Anterior cingulate cortex (tissue), 58 donors: ENCODE measurements at places on chromosomes 3 and 15.

DNA sequence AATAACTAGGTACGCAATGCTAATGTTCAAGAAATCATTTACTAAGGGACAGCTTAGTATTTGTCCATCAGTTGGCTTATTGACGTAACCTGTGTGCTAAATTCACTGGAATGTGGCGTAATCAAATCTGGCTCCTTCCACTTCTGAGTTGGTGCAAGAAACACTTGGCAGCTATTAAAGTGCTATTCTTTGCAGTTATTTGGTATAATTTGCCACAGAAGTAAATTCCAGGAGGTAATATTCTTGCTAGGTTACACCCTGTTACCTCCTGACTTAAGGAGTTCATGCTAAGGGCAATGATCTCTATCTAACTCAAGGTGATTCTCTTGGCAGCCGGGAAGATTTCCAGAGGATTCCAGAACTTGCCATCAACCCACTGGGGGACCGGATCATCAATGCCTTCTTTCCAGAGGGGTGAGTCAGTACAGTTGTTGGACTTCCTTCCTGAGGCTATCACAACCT is 25.5 kb downstream of the CHP1 start:
- DNase-seq: no peak

DNA sequence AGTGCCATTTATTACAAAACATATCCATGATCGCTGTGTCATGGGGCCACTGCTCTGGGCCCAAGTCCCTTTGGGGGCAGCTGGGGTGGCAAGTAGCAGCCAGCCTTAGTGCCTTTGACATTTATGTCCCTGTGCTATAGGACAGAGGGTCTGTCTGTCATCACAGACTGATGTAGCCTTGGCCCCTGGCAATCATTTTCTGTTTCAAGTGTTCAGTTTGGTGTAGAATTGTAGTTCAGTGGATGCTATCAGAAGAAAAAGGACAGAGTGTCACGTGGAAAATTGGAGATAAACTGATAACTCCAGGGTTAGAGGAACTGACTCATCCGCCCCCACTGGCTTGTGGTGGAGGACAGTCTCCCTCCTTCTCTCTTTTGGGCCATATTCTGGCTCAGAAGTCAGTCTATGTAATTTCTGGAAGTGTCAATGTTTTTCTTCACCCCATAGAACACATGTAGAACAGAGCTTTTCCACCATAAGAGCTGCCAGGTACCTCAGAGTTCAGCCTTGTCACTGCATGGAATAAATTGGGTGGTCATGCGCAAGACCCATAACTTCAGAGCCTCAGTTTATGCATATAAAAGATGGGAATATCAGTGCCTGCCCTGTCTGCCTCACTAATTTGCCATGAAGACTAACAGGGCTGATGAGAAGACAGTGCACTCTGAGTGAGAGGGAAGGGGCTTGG is 4.5 kb upstream of the MRPS22 start:
- no peak for DNase-seq

- no peak for DNase-seq
Measured at GRCh38 chr15:91992945-91993344, 139.4 kb downstream of the SLCO3A1 start.

DNA sequence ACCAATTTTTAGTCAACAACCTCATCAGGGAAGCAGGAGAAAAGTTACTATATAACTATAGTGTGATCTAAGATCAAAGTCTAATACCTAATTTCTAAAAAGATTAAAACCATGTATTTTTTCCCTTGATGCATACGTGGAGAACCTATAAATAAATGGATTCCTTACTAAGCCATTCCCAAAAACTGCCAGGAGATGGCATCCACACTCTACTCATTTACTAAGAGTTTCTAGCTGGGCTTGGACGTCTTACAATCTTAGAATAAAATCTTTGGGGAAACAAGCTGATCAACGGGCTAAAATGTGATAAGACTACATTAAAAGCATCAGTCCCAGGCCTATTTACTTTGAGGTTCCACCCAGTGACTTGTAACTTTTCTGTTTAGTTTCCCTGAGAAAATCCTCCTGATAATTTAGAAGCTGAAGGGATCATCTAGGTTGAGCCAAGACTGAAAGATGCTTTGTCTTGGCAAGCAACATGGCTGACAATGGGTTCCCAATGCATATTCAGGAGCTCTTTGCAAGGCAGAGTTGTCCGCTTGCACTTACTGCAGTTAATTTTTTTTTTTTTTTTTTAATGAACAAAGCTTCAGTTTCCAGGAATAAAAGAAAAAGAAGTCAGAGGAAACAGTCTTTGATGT is 85.5 kb upstream of the FGF12 start:
- DNase-seq: no peak

GRCh38 chr3:852033-852432 is 240.8 kb upstream of the CNTN6 start:
- DNase-seq: no peak

DNA sequence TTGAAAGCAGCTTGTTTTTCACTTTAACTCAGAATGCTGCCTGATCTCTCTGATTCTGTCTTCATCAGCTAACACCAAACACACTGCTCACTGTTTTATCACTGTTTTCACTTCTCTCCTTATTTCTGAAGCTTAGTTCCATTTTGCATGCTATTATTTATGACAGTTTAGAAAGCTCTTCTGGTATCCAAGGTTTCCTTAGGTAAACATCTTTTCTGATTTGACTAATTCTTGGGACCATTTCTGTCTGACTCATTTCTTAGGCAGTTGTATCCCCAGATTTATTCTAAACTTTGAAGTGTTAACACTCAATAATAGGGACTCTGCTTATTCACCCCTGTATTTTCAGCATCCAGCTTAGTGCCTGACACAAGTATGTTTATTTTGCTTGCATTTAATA is 167.7 kb downstream of the BCHE start:
- DNase-seq: no peak

GRCh38 chr3:150410311-150411105 is 2.4 kb downstream of the TSC22D2 start:
- DNase-seq: no peak

DNA sequence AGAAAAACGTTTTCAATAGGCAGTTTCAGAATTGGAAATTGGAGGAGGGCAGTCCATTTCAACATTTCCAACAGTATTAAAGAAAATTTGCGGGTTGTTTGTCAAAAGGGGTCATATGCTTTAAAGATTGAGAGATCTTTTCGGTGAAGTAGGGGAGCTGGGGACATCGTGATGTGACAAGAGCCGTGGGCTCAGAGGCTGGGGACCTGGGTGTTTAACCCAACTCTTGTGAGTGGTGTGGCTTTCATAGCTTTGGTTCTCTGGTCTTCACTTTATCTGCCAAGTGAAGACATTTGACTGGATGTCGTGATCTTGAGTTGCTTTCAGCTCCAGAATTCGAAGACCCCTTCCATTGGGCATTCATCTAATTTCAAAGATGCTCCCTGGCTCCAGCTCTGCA is 133.2 kb downstream of the PGPEP1L start:
- DNase-seq: no peak

GRCh38 chr3:100891033-100891432 is 102.2 kb downstream of the ABI3BP start:
- no peak for DNase-seq

DNA sequence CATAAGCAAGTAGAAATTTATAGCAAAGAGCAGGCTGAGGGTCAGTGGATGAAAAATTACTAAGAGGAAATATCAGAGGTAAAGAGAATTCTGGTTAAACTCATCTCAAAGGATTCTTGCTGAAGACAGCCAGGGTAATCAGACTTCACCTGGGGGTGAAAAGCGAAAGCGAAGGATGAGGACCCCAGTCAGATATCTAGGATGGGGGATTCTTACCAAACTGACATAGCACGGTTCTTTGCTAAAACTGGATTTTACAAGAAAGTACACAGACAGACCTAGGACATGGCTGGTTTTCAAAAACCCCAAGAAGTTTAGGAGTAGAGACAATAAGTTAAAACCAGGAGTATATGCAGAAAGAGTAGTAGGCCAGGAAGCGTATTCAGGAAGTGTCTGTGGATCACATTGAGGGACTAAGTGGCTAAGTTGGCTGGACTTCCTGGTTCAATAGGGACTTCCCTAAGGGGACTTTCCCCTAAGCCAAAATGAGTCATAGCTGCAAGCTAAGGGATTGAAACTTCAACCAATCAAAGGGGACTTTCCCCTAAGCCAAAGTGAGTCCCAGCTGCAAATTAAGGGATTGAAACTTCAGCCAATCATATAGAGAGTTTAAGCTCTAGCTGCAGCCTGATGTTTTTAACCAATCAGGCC is 2.4 kb upstream of the CFAP91 start:
- DNase-seq: no peak

GRCh38 chr3:86991482-86991815 is 500 bp upstream of the VGLL3 start:
- no peak for DNase-seq

DNA sequence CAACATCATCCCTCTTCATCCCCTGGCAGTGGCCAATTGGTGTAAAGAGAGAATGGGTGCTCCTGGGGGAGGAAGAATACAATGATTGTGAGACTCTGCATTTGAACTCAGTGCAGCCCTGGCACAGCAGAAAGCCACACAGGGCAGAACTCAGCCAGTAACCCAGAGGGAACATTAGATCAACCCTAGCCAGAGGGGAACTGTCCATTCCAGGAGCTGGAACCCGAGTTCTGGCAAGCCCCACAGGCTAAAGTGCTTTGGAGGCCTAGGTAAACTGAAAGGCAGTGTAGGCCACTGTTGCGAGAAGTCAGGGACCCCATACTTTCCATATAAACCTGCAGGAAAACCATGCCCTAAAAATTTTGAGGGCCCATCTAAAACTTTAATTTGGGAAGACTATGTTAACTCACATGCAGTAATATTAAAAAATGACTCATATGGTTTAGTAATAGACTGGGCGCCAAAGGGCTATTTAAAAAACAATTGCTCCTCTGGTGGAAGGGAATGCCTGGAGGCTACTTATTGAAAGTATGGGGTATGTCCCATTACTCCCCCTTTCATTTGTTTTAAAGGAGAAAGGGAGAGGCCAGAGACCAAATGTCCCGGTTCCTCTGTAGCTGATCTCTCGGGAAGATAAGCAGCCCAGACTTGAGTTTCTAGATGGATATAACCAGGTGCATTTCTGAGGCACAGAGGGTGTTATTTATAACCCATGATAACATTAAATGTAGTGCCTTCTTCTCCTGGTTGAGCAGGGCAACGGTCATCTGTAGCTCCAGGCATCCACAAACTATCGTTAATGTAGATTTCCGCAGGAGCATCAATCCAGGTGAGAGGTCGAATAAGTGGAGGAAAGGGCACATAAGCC is 5.8 kb upstream of the RAD51 start:
- DNase-seq: no peak

DNA sequence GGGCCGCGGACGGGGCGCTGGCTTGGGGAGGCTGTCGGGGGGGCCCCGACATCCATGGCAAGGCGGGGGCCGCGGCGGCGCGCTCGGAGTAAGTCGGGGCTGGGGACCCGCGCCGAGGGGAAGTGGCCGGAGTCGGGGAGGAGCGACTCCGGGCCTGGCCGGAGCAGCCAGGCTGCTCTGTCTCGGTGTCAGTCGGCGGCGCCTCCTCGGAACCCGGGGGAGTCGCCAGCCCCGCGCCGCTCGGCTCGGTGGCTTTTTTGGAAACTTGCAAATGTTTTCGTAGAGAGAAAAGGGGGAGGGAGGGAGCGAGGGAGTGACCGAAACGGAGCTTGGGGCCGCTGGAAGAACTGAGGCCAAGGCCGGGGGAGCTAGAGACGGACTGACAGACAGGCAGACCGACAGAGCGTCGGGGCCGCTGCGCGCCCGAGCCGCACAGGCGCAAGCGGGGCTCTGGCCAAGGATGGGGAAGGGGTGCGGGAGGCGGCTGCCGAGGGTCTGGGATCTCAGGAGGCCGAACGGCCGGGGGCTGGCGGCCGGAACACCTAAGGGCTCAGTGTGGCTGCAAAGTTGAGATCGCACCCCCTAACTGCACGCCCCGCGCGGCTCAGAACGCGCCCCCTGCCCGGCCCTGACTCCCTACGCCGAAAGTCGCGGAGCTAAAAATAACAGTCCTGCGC is 5.0 kb downstream of the PTH1R start:
- DNase-seq: no peak

DNA sequence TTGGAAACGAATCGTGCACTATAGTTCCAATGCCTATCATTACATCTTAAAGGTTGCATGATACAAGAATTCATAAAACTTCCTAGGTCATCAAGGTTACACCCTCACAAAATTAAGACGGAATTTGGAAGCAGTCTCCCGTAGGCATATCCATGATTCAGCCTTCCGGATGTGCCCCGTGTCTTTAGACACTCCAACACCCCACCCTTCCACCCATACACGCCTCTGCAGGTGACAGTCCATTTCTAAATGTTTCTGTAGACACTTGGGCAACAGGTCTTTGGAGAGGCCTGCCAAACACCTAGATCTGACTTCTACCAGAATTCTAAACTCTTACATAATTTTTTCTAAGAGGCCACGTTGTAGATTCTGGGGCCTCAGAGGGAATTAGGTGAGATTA is 49.8 kb downstream of the LDHAL6B start:
- no peak for DNase-seq

GRCh38 chr15:49145651-49146609 is 9.5 kb downstream of the COPS2 start:
- DNase-seq: no peak

DNA sequence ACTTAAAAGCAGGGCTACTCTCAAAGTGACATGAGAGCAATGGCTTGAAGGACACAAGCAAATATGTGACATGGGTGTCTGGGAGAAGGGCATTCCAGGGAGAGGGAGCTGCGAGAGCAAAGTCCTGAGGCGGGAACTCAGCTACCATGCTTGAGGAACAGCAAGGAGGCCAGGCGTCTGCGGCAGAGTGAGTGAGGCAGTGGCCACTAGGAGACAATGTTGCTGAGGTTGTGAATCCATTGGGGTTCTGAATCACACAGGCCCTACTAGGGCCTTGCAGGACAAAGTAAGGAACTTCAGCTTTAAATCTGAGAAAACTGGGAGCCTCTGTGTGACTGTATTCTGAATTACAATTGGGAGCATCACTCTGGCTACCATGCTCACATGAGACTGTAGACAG is 94.1 kb upstream of the PRICKLE2 start:
- DNase-seq: no peak

GRCh38 chr15:32794973-32795372 is 77.2 kb downstream of the GREM1 start:
- DNase-seq: no peak

DNA sequence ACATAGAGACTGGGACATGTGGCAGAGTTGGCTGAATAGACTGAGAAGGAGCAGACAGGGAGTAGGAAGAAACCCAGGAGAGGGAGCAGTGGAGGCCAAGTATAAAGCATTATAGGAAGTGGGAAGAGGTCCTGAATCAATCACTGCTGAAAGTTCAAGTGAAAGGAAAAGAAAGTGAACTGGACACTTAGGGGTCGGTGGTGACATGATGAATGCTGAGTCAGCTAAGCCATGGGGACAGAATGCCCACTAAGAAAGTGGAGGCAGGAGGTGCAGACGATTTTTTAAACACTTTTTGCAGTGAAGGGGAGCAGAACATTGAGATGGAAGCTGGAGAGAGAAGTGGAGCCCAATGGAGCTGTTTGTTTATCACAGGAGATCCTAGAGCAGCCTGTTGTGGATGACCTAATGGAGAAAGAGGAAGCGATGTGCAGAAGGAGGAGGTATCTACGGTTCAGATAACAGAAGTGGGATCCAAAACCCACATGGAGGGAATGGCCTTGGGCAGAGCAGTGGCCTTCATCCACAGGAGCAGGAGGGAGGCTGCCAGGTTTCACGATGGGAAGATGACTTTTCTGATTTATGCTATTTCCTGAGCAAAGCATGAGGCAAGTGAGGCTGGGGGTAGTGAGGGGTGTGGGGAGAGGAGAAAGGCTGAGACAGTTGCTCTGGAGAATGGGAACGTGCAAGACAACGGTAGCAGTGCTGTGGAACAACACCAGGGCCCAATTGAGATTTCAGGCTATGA is 208.2 kb downstream of the RPLP1 start:
- no peak for DNase-seq
